ENCODE measurements at places on chromosomes 12 and 14. TPM values are rescaled to one million over a fixed set of nuclear protein-coding genes. Genes with fewer than 3 reads are reported as not detected.

ANKS1B gene
- polyA plus RNA-seq: 0.72 TPM

SUSD6 gene
- polyA plus RNA-seq: 18.7 TPM

CRACR2A gene
- polyA plus RNA-seq: 1.0 TPM

PRR4 gene
- polyA plus RNA-seq: 5.5 TPM

KRT81 gene
- not detected for polyA plus RNA-seq

INHBE gene
- 0.03 TPM for polyA plus RNA-seq

ANO2 gene
- 6.8 TPM for polyA plus RNA-seq
